Renal cortical epithelial cell (primary cell): ENCODE measurements at places on chromosomes 7 and 10.

DNA sequence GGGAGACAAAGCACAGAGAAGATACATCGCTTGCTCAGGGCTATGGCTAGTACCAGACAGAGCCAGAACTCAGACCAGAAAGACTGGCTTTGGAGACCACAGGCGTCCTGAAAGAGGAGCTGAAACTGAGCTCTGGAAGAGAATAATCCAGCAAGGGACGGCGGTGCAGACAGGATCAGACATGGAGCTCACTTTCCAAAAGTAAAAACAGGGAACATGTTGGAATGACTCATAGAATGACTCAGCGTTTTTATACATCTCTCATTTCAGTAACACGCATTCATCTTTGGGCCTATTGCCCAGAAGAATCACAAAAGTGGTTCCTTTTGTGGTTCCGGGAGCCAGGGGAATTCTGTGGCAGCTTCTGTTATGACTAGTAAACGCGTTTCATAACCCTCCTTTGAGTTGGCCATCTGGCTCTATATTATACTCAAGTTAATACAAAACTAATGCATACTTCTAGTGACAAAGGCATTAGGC, 37.2 kb downstream of the PLEKHS1 start:
- peak; percentile 79 for DNase-seq

DNA sequence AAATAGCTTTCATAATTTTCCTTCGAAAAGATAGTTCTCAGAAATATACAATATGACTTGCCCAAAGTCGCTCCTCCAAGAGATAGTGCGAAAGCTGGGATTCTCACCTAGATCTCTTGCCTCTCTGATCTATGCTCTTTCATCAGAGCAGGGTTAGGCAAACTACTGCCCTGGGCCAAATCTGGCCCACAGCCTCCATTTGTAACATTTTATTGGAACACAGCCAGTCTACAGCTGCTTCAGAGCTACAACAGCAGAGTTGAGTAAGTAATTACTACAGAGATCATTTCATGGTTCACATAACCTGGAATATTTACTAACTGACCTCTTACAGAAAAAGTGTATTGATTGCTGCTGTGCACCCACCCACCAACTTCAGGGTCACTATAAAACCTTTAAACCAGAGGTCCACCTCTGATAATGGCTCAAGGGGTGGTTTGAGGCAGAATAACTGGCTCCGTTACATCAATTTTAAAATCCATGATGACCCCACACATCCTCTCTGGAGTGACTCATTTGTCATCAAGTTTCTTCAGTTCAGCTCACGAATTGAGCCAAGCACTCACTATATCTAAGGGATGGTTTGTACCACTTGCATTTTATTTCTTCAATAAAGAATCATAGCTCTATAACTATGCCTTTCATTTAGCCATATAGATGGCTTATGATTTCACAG, 1019.0 kb downstream of the XPNPEP1 start:
- DNase-seq = peak; percentile 70

GRCh38 chr7:372546-372931, 82.6 kb downstream of the FOXL3 start:
- DNase-seq = no peak

GRCh38 chr7:76316984-76317781, 14.7 kb downstream of the HSPB1 start:
- no peak for DNase-seq

- DNase-seq = no peak
Observed at GRCh38 chr7:36305648-36306047, 84.0 kb upstream of the ANLN start.

- DNase-seq = no peak
Observed at GRCh38 chr7:22066522-22066921, 120.8 kb upstream of the CDCA7L start.

DNA sequence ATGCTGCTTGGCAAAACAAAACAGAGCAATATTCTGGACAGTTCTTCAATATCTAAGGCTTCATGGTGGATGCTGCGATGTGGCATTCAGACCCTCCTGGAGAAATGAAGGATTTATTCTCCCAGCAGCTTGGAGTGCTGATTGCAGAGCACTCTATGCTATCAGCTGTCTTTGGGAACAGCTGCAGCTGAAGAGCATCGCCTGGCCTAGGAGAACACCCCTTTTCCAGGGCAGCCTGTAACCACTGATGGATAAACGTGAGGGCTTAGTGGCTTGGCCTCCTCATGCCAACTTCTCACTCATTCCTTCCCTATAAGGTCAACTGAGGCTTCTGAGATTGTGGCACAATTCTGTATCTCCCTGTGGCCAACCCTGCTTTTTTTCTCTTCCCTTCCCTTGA, 638.1 kb upstream of the CNTNAP2 start:
- no peak for DNase-seq

GRCh38 chr10:8350250-8350967, 295.9 kb downstream of the GATA3 start:
- no peak for DNase-seq

DNA sequence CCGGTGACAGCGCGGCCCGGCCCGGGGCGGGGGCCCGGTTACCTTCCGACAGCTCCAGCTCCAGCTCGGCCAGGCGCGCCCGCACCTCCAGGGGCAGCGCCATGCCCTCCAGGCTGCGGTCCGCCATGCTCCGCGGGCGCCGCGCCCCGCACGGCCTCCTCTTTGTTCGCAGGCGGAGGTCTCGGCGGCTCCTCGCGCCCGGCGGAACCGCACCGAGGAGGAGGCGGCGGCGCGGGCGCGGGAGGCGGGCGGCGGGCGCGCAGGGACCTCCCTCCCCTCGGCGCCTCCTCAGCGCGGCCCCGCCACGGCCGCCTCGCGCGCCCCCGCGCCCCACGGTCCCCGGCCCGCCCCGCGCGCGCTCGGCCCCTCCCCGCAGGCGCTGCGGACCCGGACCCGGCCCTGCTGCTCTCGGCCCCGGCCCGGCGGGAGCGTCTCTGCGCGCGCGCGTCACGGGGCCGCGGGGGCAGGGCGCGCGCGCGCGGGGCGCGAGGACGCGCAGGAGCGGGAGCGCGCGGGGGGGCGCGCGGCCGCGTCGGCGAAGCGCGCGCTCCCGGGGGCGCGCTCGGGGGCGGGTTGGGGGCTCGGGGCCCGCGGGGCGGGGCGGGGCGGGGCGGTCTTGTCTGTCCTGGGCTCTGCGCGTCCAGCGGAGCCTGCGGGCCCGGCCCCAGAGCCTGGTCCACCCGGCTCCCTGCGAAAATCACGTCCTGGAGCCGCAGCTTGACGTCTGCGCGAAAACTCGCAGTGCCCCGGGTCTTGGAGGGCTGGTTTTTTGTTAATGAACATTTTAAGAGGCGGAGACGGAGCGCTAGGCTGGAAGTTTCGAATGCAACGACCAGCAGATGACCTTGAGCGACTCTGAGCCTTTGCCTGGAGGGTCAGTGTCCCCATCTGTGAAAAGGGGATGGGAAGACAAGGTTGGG, at the start of gene DIP2C:
Gene DIP2C, minus strand, starts transcription at position 217 of the 920 bp plus-strand sequence. Its CDS starts 90 bp downstream, at position 127.
- no peak for DNase-seq

GRCh38 chr10:110426294-110427181, 71.2 kb upstream of the DUSP5 start:
- DNase-seq = peak; percentile 88

GRCh38 chr10:69709366-69709941, 79.4 kb downstream of the FAM241B start:
- no peak for DNase-seq

DNA sequence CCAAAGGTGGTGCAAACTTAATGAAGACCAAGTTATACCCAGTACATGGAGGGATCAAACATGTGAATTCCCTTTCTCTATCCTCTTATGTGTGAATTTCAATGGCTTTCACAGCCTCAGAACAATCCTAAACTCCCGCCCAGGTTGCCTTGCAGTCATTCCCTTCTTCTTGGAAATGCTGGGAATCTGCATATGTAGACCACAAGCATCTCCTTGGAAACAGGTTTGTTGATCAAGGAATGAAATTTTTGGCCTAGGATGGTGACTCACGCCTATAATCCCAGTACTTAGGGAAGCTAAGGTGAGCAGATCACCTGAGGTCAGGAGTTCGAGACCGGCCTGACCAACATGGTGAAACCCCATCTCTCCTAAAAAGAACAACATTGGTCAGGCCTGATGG, 77.8 kb upstream of the ABI1 start:
- peak; percentile 9 for DNase-seq

DNA sequence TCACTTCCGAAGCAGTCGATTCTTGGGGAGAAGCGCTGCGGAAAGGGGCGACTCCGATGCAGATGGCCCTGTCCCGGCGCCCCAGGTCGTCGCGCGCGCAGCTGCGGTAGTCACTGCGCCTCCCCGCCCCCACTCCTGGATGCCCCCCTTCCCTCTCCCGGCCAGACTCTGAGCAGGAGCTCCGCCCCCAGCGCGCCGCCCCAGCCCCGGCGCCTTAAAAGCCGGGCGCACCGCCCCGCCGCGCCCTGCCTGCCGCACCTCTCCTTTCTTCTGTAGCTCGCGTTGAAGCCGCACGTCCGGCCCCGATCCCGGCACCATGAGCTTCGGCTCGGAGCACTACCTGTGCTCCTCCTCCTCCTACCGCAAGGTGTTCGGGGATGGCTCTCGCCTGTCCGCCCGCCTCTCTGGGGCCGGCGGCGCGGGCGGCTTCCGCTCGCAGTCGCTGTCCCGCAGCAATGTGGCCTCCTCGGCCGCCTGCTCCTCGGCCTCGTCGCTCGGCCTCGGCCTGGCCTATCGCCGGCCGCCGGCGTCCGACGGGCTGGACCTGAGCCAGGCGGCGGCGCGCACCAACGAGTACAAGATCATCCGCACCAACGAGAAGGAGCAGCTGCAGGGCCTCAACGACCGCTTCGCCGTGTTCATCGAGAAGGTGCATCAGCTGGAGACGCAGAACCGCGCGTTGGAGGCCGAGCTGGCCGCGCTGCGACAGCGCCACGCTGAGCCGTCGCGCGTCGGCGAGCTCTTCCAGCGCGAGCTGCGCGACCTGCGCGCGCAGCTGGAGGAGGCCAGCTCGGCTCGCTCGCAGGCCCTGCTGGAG, at the start of gene INA:
Gene INA, plus strand, starts transcription at position 243 of the 817 bp plus-strand sequence. Its CDS starts 74 bp downstream, at position 317.
- peak; percentile 18 for DNase-seq

GRCh38 chr10:26336979-26337378, 101.2 kb upstream of the APBB1IP start:
- no peak for DNase-seq

GRCh38 chr10:132146941-132147915, 39.5 kb upstream of the DPYSL4 start:
- no peak for DNase-seq

DNA sequence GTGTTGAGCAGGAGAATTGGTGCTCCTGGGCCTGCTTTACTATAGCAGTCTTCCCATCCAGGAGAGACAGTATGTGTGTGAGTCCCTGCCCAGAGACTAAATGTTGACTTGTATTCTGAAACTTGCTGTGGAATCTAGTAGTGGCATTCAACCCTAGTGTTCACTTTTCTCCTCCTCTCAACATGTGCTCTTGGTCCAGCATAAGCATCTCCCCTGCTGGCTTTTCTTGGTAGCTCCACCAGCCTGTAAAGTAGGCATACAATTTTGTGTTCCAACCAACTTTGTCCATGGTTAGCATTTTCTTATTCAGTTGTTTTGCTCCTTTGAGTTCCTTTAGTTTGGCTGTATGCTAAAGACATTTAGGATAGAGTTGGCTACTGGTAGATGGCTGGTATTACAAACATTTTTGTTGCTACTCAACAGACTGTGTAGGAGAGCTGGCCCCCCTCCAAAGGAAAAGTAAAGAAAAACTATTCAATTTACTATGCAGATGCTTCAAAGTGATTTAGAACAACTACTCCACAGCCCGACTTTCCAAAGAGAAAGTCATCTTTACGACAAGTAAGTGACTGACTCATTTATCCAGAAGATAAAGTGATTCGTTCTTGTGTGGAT, 46.0 kb downstream of the ASB4 start:
- DNase-seq = no peak

DNA sequence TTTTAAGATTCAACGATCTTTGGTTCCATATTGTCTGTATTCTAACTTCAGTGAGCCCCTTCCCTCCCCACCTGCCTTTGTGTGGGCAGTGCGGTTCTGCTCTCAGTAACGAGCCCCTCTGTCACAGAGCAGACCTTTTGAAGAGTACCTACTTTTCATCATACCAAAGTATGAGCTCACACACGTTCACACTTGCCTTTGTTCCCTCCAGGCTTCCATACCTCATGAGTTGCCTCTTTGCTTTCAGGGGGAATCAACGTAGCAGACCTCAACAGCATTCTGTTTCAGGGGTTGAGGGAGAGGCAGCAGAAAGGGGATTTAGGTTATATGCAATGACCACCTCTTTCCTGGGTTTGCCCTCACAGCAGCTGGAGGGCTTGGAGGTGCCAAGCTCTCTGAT, 211.4 kb upstream of the MDFIC start:
- no peak for DNase-seq

- no peak for DNase-seq
Observed at GRCh38 chr7:55100544-55101327, 81.9 kb downstream of the EGFR start.

DNA sequence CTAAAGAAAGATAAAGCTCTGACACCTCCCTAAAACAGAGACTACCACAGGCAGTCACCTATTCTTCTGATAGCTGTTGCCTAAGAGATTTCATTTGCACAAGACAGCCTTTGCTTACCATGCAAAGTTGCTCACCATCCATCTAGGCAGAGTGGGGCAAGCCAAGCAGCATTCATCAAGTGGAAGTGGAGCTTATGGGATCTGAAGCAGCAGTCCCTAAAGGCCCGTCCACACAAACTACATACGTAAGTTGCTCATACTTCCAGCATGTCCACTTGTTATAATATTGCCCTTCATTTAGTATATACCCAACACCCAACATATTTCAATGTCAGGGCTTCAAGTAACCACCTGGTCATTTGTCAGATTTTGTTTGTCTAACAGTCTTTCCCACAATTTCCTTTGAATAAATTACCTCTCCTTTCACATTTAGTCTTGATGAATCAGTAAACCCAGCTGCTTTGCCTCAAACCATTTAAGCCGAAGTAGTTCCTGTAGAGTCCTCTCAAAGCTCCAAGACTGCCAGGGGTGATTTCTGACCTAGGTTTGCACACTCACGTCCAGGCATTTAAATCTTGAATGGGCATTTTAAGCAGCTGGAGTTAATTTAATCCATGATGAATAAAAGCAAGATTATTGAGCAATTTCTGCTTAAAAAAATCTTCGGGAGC, 67.9 kb downstream of the ATAD1 start:
- DNase-seq = peak; percentile 97

DNA sequence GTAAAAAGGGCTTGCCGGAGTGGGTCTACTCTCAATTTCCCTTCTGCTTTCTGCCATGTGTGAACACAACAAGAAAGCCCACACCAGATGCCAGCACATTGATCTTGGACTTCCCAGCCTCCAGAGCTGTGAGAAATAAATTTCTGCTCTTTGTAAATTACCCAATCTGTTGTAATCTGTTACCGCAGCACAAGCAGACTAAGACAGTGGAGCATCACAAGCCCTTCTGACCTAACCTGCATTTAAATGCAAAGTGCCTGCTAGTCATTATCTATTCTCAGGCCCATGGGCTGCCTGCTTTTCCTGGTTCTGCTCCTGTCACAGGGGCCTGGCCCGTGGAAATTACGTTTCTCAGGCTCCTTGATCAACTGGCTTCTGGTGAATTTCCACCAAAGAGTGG, 199.3 kb upstream of the AUTS2 start:
- DNase-seq = no peak

GRCh38 chr10:3023892-3024291, 43.5 kb upstream of the PFKP start:
- no peak for DNase-seq

GRCh38 chr10:76382381-76382851, 951.0 kb downstream of the LRMDA start:
- peak; percentile 94 for DNase-seq

GRCh38 chr7:87330316-87330715, 15.1 kb upstream of the CROT start:
- DNase-seq = no peak

- no peak for DNase-seq
Observed at GRCh38 chr7:1884583-1885350, 214.7 kb downstream of the ELFN1 start.

GRCh38 chr10:103547391-103547946, 54.0 kb downstream of the NEURL1 start:
- DNase-seq = no peak
